ENCODE measurements at places on chromosomes 11 and 22.

DNA sequence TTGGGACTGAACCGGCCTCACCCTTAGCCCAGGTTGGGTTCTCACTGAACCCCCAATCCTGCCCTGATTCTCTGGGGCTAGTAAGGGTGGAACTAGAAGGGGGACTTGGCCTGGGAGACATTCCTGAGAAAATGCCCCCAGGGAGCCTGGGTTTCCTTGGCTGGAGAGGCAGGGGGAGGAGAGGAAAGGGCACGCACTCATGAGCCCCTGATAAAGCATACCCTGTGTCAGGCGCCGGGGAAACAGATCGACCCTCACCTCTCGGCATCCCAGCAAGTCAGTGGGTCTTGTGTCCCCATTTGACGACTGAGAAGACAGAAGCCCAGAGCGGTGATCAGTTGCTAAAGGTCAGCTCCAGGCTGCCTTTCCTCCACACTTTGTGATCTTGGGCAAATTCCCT lies 47.7 kb upstream of the RTL6 start:
- no peak overlapping the region for H3K4me3 ChIP-seq
- H3K27me3 ChIP-seq, result no peaks in the 10 kb centered on the region
- DNase-seq, result peak; percentile 41
- H3K4me1 ChIP-seq, result peaks cover 3% of the 10 kb centered on the region
- no peaks in the 10 kb centered on the region for H3K36me3 ChIP-seq
- H3K27ac ChIP-seq, result no peak overlapping the region

- no peaks in the 10 kb centered on the region for H3K36me3 ChIP-seq
- no peak overlapping the region for H3K4me3 ChIP-seq
- peak; percentile 73 for DNase-seq
- no peaks in the 10 kb centered on the region for H3K27me3 ChIP-seq
- no peaks in the 10 kb centered on the region for H3K4me1 ChIP-seq
Observed at GRCh38 chr11:3989276-3989920, 105.2 kb upstream of the RRM1 start.

DNA sequence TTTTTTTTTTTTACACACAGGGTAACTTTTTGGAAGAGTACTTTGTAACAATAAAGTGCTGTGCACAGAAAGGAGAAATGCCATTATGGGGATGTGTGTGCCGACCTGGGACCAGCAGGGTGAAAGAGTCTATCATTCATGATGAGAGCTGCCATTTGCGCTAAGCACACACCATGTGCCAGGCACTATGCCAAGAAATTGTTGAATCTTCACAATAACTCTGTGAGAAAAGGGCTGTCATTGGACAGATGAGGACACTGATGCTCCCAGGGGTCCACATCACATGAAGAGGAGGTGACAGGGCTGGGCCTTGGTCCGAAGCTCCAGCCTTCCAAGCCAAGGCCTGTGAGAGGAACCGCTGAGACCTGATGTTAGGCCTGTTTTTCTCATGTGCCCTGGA lies 5.6 kb downstream of the DUSP18 start:
- no peaks in the 10 kb centered on the region for H3K27me3 ChIP-seq
- no peak for DNase-seq
- no peaks in the 10 kb centered on the region for H3K4me1 ChIP-seq
- H3K4me3 ChIP-seq, result no peak overlapping the region
- H3K27ac ChIP-seq, result no peak overlapping the region

- H3K4me3 ChIP-seq, result no peak overlapping the region
- DNase-seq, result no peak
- H3K27ac ChIP-seq, result no peak overlapping the region
- H3K36me3 ChIP-seq, result no peaks in the 10 kb centered on the region
- H3K4me1 ChIP-seq, result no peaks in the 10 kb centered on the region
- H3K27me3 ChIP-seq, result no peaks in the 10 kb centered on the region
Observed at GRCh38 chr11:10373340-10373739, 68.5 kb downstream of the ADM start.

- peaks cover 14% of the 10 kb centered on the region for H3K27me3 ChIP-seq
- H3K27ac ChIP-seq, result no peak overlapping the region
- no peaks in the 10 kb centered on the region for H3K36me3 ChIP-seq
Observed at GRCh38 chr22:47657224-47657623, 894.8 kb downstream of the TBC1D22A start.

DNA sequence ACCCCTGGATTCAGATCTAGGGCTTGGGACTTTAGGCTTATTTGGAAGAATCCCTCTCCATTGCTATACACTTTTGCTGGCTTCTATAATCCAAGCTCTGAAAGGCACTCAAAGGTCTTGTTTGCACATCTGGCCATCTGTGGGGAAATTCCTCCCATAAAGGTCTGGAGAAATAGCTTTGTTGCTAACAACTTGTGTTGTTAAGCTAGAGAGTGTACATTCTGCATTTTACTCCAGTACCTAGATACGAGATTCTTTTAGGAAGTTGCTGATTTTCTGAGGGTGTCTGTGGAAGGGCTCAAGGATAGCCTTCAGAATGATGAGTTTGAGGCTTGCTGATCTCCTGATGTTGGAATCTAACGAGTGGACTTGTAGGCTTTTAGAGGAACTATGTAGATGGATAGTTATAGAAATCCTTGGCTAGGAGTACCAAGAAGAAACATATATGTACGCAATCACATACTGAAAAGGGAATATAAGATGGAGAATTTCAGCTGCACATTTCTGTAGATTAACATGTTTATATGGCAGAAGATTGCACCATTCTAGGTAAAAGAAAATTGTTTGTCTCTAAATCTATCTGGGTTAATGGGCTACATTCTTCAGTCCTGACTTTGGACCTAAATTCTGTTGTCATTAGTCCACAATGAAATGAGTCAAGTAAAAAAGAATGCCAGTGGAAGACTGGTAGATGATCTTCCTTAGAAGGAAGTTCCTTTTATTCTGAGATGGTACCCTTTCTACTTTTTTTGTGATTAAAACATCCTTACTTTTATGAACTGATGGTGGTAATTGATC lies 51.0 kb downstream of the UBASH3B start:
- no peaks in the 10 kb centered on the region for H3K27me3 ChIP-seq
- H3K4me1 ChIP-seq, result peaks cover 18% of the 10 kb centered on the region
- DNase-seq, result no peak
- H3K36me3 ChIP-seq, result no peaks in the 10 kb centered on the region

- no peak overlapping the region for H3K27ac ChIP-seq
- no peak overlapping the region for H3K4me3 ChIP-seq
- H3K27me3 ChIP-seq, result no peaks in the 10 kb centered on the region
- H3K36me3 ChIP-seq, result peaks cover 39% of the 10 kb centered on the region
- DNase-seq, result no peak
- H3K4me1 ChIP-seq, result no peaks in the 10 kb centered on the region
Observed at GRCh38 chr11:18618342-18619025, 15.7 kb downstream of the SPTY2D1 start.

GRCh38 chr22:47596176-47596690 lies 833.8 kb downstream of the TBC1D22A start:
- no peak overlapping the region for H3K27ac ChIP-seq
- H3K36me3 ChIP-seq, result no peaks in the 10 kb centered on the region
- no peak for DNase-seq
- no peaks in the 10 kb centered on the region for H3K4me1 ChIP-seq

DNA sequence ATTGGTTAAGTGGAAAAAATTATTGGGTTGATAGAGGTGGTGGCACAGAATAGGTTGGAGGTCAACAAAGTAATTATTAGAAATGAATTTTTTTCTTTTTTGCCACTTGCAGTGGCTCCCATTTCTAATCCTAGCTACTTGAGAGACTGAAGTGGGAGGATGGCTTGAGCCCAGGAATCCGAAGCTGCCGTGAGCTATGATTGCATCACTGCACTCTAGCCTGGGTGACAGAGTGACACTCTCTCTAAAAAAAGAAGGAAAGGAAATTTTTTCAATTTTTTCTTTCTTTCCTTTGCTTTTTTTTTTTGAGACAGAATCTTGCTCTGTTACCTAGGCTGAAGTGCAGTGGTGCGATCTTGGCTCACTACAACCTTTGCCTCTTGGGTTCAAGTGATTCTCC lies 2.2 kb upstream of the BCO2 start:
- H3K4me1 ChIP-seq, result no peaks in the 10 kb centered on the region
- H3K27me3 ChIP-seq, result no peaks in the 10 kb centered on the region
- no peak overlapping the region for H3K4me3 ChIP-seq
- H3K27ac ChIP-seq, result no peak overlapping the region
- DNase-seq, result no peak

- H3K27ac ChIP-seq, result no peak overlapping the region
- H3K4me3 ChIP-seq, result no peak overlapping the region
- H3K36me3 ChIP-seq, result no peaks in the 10 kb centered on the region
- peaks cover 54% of the 10 kb centered on the region for H3K27me3 ChIP-seq
Observed at GRCh38 chr11:131908316-131908715, 537.9 kb downstream of the NTM start.

- peaks cover 26% of the 10 kb centered on the region for H3K27me3 ChIP-seq
- H3K4me1 ChIP-seq, result peaks cover 14% of the 10 kb centered on the region
- peak; percentile 90 for DNase-seq
- peak overlapping the region; percentile 54 for H3K27ac ChIP-seq
- no peak overlapping the region for H3K4me3 ChIP-seq
Observed at GRCh38 chr11:119721129-119722120, 7.6 kb downstream of the NECTIN1 start.

DNA sequence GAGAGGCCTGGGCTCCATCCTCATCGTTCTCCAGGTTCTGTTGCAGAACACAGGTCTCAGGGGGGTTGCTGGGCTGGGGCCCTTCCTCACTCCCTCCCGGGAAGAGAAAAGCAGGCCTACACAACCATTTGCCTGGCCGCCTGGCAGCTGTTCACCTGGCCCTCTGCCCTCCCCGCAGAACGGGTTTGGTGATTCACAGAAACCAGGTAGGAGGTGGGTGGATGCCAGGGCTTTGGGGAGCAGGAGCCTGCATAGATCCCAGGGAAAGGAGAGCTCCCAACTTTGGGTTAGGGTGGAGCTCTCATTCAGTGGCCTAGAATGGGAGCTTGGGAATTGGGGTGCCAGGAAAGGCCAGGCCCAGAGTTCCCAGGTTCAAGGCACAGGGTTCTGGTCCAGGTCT lies 995 bp downstream of the TMEM134 start:
- H3K36me3 ChIP-seq, result no peaks in the 10 kb centered on the region
- no peaks in the 10 kb centered on the region for H3K4me1 ChIP-seq
- H3K27me3 ChIP-seq, result no peaks in the 10 kb centered on the region
- no peak overlapping the region for H3K27ac ChIP-seq
- peak overlapping the region; percentile 81 for H3K4me3 ChIP-seq

Measured in endodermal cell (in vitro differentiated cells).